GM06990 (cell line): ENCODE measurements at places on chromosomes 12 and 14.

DNA sequence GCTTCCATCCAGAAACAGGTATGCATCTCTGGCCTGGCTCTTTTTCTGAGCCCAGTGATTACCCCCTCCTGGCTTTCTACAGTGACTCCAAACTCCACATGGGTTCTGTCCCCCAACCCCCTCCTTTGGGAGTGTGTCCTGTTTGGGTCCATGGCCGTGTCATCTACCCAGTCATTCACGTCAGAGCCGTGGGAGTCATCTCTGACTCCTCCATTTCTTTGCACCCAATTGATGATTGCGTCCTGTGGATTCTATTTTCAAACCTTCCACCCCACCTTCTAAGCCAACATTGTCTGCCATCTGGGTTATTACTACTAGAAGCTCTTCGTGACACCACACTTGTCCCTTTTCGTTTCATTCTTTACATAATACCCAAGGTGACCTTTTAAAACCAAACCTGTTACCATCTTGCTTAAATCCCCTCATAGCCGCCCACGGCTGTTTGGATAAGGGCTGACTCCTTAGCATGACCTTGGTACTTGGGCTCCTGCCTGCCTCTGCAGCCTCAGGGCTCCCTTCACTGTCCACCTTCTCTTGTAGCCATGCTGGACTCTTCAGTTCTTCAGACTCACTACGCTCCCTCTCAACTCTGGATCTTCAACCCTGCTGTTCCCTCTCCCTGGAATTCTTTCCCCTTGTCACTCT is 38.1 kb upstream of the NT5DC3 start:
- DNase-seq, result no peak

GRCh38 chr12:54725233-54725843 is 77.2 kb upstream of the DCD start:
- DNase-seq, result no peak

DNA sequence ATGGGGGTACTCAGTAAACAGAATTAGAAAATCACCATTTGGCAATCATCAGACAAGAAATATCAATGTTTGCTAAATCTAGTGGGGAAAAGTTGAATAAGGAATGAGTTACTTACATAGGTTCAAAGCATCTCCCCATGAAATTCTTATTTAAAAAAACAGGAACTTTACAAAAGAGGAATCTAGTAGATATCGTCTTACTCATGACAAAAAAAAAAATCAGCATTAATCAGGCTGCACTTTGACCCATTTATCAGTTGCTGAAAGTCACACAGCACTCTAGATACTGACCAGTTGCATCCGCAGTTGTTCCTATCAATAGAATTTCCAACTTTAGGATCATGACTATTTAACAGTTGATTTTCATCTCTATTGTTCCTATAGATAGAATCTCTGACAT is 5.8 kb upstream of the DICER1 start:
- no peak for DNase-seq

DNA sequence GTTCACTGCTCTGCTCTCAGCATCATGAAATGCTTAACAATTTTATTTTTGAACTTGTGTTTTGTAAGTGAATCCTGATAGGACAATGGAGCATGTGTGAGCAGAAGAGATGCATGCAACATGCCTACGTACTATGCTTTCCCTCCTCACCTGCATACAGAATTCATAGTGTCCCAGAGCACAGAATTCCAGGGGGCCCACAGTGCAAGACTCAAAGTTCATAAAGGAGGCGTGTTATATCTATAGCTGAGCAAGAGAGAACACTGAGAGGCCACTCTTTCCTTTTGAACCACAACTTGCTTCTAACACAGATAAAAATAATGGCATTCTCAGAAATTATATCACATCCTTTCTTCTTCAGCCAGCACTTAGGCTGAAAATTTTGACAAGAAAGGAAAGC is 28.8 kb downstream of the BHLHE41 start:
- DNase-seq, result no peak

- no peak for DNase-seq
Observed at GRCh38 chr14:35083530-35084150, 37.6 kb downstream of the FAM177A1 start.

- no peak for DNase-seq
Observed at GRCh38 chr12:65517656-65518210, 239.2 kb downstream of the MSRB3 start.

- no peak for DNase-seq
Observed at GRCh38 chr12:83690465-83690864, 1003.8 kb downstream of the TMTC2 start.

DNA sequence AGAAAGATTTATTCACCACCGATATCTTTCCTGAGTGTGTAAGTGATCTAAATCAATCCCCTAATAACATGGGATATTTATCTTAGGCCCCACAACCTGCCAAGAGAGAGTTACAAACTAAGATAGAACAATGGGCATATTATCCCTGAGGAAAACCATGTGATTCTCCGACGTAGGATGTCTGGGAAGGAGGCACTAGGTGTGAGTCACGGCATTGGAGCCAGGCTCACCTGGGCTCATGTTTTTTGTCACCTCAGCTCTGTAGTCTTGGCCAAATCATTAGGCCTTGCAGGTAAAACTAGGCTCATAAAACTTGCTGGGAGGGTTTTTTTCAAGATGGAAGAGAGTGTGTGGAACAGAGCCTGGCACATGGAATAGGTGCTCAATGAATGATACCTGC is 129.7 kb upstream of the PLEKHG7 start:
- no peak for DNase-seq

GRCh38 chr12:131454418-131455217 is 256.3 kb upstream of the SFSWAP start:
- DNase-seq, result peak; percentile 42

GRCh38 chr12:73076760-73077159 is 804.6 kb downstream of the TRHDE start:
- DNase-seq, result no peak

DNA sequence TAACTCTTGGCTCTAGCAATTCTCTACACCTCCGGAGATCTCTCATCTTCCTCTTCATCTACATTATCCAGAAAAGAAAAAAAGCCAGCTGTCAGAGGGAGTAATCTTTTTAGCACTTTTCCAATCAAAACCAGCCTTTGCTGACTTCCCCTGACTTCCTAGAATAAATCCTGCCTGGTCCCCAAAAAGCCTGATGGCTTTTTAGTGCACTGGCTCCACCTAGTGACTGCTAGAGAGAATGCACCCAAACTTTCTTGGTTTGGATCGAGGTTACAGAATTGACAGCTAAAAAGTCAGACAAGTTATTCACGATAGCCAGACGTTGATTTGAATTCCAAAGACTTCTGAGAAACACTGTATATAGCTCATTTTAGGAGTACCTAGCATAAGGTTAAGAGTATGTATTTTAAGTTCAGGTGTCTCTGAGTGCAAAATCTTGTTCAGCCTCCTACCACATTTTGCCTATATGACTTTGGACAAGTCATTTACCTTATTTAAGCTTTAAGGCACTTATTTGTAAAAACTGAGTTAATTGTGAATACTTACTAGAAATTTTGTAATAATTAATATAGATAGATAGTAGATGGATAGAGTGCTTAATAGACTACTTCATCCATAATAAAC is 185.7 kb upstream of the GRIN2B start:
- no peak for DNase-seq

- no peak for DNase-seq
Observed at GRCh38 chr12:81340910-81341309, 263.0 kb downstream of the ACSS3 start.

GRCh38 chr14:20327005-20327869 is 5.8 kb downstream of the CCNB1IP1 start:
- DNase-seq, result no peak

DNA sequence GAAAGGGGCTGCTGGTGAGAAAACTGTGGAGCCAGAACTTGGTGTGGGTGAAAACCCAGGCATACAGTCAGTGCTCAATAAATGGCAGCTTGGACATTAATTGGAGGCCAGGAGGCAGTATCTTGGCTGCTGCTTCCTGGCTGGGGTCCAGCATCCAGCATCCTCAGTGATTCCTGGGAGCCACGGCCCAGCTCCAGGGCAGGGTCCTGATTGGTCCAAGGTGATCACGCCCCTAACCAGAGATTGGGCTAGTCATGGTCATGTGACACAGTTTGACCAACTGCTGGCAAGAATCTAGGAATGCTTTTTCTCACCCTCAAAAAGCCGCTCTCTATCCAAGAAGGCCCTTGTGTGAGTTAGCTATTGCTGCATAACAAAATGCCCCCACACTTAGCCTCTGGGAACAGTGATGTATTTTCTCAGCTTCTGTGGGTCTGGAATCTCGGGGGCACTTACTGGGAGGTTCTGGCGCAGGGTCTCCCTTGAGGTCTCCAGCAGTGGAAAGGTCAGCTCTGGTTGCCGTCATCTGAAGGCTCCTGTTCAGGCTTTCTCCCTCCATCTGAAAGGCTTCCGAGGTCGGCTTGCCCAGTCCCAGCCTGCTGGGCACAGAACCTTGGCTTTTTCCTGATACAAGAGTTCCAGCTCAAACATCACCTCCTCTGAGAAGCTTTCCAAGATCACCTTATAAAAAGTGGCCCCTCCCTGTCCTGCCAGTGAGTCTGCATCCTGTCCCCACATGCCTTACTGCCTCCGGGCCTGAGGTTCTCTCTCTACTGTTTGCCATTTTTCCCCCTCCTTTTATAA is 119.2 kb upstream of the NCOR2 start:
- no peak for DNase-seq

- DNase-seq, result no peak
Observed at GRCh38 chr14:105155071-105155651, 13.4 kb downstream of the JAG2 start.

- no peak for DNase-seq
Observed at GRCh38 chr14:57071639-57072038, 197.1 kb downstream of the EXOC5 start.

DNA sequence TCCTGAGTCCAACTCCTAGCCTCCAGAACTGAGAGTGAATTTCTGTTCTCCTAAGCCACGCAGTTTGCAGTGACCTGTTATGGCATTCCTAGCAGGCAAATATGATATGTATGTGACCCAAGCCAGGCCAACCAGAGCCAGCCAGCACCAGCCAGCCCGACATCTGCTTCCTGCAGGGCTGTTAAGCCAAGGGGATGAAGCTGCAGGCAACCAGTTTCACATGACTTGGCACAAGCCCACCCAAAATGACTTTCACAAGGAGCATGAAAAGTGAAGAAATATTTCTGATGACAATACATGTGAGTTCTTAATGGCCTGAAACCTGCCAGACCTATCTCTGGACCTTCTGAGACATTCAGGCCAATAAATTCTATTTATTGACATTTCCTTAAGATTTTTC is 68.1 kb downstream of the ITPK1 start:
- DNase-seq, result no peak
